NCI-H510A (cell line): ENCODE measurements at places on chromosomes 4 and X.

- no peak for DNase-seq
Measured at GRCh38 chrX:135437867-135438733, 16.4 kb downstream of the SMIM10L2A start.

GRCh38 chr4:53432528-53433424, 55.3 kb downstream of the FIP1L1 start:
- no peak for DNase-seq

DNA sequence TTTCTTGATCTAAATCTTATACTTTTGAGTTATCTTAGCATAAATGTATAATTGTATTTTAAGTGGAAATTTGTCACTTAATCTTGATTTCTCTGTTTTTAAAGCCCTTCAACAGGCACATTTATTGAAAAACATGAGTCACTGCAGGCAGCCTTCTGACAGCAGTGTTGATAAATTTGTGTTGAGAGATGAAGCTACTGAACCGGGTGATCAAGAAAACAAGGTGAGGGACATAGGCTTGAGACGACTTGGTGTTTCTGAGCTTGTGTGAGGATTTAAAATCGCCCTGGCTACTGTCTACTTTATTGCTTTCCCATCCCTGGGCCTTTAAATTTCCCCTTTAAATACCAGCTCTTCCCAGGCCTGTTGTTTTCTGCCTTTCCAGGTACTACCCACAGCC, 55.7 kb downstream of the HTT start:
- DNase-seq, result no peak

- no peak for DNase-seq
Measured at GRCh38 chrX:153450949-153451277, 5.1 kb upstream of the TREX2 start.

GRCh38 chr4:164571593-164572390, 182.1 kb upstream of the SMIM31 start:
- DNase-seq, result no peak

GRCh38 chr4:185665655-185666054, 130.3 kb upstream of the PDLIM3 start:
- DNase-seq, result no peak

DNA sequence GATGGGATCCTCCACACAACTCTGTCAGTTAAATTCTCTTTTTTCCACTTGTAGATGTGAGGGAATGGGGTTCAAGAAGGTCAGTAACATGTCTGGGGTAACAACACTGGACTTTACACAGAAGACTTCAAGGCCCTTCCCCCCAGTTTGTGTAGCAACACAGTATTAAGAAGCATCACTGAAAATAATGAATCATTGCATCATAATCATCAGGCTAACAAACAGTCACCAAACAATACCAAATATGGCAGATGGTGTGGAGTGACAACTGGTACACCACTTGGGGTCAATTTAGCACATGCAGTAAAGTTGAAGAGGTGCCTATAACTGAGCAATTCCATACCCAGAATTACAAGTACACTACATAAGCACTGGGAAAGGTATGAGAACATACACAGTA, 38.6 kb downstream of the BOD1L1 start:
- DNase-seq, result no peak

GRCh38 chrX:46140272-46140671, 404.9 kb downstream of the ZNF674 start:
- no peak for DNase-seq

- no peak for DNase-seq
Measured at GRCh38 chr4:153243468-153243867, 39.2 kb downstream of the TRIM2 start.

GRCh38 chr4:94262163-94263016, 54.7 kb downstream of the SMARCAD1 start:
- no peak for DNase-seq

DNA sequence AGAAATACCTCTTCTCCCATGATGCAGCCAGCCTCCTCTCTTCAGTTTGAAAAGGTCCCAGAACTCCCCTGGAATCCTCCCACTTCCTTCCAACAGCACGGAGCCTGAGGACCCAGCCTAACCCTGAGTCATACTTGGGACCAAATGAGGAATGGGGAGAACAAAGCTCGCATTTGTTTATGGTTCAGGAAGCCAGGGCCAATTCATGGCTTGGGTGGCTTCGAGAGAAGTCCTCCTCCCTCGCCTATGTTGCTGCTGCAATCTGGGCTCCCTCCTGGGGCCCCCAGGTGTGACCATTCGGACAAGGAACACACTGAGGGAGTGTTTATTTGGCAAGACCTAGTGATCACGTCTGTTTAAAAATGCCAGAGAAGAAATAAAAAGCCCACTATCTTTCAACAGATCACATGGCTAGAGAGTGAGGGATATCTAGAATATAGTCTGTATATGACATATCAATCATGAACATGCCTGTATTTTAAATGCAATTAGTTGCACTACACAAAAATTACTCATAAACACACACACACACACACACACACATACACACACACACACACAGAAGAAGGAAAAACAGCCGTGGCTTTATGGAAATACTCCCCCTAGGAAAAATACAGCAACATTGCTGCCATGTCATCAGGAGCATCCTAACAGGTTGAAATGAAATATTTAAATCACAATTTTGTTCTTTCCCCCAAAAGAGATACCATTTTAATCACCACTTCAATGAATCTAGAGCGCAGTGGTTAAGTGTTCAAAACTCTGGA, 155.7 kb upstream of the MAP3K15 start:
- no peak for DNase-seq

- DNase-seq, result peak; percentile 39
Measured at GRCh38 chrX:71533851-71534561, 1.1 kb downstream of the OGT start.

DNA sequence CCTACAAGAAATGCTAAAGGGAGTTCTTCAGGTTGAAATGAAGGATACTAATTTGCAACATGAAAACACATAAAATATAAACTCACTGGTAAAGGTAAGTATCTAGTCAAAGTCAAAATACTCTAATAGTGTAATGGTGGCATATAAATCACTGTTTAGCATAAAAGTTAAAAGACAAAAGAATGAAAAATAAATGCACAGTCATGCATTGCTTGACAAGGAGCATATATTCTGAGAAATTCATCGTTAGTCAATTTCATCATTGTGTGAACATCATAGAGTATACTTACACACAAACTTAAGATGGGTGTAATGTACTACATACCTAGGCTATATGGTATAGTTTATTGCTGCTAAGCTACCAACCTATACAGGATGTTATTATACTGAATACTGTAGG, 194.4 kb upstream of the PDE5A start:
- DNase-seq, result no peak
